Heart right ventricle (tissue), 16 donors: ENCODE measurements at places on chromosomes 5 and 9. TPM values are rescaled to one million over a fixed set of nuclear protein-coding genes. Genes with fewer than 3 reads are reported as not detected.

The PDE6A gene
- 0.17 TPM for total RNA-seq

DNA sequence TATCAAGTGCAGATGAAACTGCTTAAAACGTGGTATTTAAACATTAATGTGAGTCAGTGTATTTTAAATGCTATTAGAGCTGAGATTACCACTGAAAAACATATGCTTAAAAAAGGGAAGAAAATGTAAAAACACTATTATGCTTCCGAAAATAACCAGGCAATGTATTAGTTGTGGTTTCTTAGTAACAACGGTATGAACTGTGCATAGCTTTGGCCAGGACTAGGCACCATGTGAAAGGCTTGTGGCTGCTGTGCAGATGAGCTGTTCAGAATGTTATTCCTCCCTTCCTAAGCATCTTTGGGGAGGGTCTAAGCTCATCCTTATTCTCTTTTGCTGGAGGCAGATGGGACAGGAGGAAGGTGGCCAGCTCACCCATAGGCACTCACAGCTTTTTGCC lies 84.9 kb downstream of the NTRK2 start:
- H3K4me3 ChIP-seq: no peak overlapping the region
- DNase-seq: no peak
- H3K27me3 ChIP-seq: no peaks in the 10 kb centered on the region
- no peak overlapping the region for H3K27ac ChIP-seq

The PCDHGC3 gene
- total RNA-seq: 14.8 TPM

The PROB1 gene
- total RNA-seq: 26.3 TPM

DNA sequence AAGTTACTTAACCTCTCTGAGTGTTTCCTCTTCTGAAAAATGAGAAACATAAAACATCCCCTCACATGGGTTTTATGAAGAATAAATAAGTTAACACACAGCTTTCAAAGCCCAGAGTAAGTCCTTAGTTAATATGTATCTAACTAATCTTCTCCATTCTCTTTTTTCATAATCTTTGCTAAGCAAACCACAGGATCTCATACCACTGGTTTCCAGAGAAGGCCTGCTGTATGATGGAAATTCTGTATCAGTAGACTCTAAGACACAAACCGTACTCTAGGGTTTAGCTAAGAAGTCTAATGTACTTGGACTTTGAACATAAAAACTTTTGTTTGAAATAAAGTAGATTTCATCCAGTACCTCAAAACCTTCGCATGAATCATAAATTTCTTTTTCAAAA lies 307.9 kb downstream of the SPOCK1 start:
- DNase-seq: no peak
- no peaks in the 10 kb centered on the region for H3K4me1 ChIP-seq

GRCh38 chr9:93908591-93909241 lies 46.4 kb downstream of the BARX1 start:
- no peaks in the 10 kb centered on the region for H3K4me1 ChIP-seq
- no peak overlapping the region for H3K4me3 ChIP-seq
- H3K27ac ChIP-seq: no peak overlapping the region
- H3K36me3 ChIP-seq: no peaks in the 10 kb centered on the region
- H3K27me3 ChIP-seq: peaks cover 11% of the 10 kb centered on the region

- no peaks in the 10 kb centered on the region for H3K27me3 ChIP-seq
- DNase-seq: no peak
- no peaks in the 10 kb centered on the region for H3K36me3 ChIP-seq
- no peaks in the 10 kb centered on the region for H3K4me1 ChIP-seq
- H3K27ac ChIP-seq: no peak overlapping the region
- no peak overlapping the region for H3K4me3 ChIP-seq
These were observed 41.1 kb downstream of the LIX1 start for GRCh38 chr5:97101189-97101910.

DNA sequence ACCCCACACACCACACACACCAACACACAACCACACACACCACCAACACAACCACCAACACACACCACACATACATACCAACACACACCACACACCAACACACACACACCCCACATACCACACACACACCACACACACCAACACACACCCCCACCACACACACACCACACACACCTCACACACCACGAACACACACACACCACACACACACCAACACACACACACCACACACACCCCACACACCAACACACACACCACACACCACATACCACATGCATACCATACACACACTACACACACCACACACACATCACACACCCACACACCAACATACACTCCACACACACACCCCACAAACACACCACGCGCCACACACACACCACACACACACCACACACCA lies 171.4 kb downstream of the GOLPH3 start:
- no peak overlapping the region for H3K4me3 ChIP-seq
- peaks cover 13% of the 10 kb centered on the region for H3K4me1 ChIP-seq
- H3K27ac ChIP-seq: no peak overlapping the region
- H3K36me3 ChIP-seq: no peaks in the 10 kb centered on the region
- DNase-seq: no peak

DNA sequence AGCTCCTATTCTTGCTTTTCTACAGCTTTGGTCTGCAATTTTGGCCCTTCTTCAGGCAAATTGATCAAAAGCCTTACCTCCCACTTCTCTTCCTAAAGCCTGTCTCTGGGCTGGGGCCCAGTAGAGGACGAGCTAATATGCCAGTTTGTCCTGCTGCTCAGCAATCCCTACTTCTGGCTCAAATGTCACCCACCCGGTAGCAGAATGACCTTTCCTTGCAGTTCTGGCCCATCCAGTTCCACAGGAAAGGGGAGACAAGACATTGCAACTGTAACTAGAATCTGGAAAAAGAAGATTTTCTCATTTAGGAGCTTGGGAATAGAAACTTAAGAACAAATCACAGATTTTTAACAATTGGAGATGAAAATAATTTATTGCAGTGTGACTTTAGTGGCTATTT lies 261.5 kb downstream of the RAB3C start:
- no peaks in the 10 kb centered on the region for H3K4me1 ChIP-seq
- no peak for DNase-seq
- H3K27ac ChIP-seq: no peak overlapping the region
- no peak overlapping the region for H3K4me3 ChIP-seq
- H3K36me3 ChIP-seq: no peaks in the 10 kb centered on the region
- no peaks in the 10 kb centered on the region for H3K27me3 ChIP-seq

GRCh38 chr5:180636403-180637075 lies 12.9 kb downstream of the FLT4 start:
- no peak overlapping the region for H3K4me3 ChIP-seq
- no peaks in the 10 kb centered on the region for H3K27me3 ChIP-seq
- peaks cover 3% of the 10 kb centered on the region for H3K4me1 ChIP-seq
- no peak for DNase-seq
